ENCODE measurements at places on chromosomes 5 and 9. TPM values are rescaled to one million over a fixed set of nuclear protein-coding genes. Genes with fewer than 3 reads are reported as not detected.

- no peaks in the 10 kb centered on the region for H3K36me3 ChIP-seq
- H3K4me3 ChIP-seq = no peak overlapping the region
- H3K27me3 ChIP-seq = no peaks in the 10 kb centered on the region
- no peak overlapping the region for H3K27ac ChIP-seq
Observed at GRCh38 chr9:92601451-92601850, 65.7 kb upstream of the ECM2 start.

DNA sequence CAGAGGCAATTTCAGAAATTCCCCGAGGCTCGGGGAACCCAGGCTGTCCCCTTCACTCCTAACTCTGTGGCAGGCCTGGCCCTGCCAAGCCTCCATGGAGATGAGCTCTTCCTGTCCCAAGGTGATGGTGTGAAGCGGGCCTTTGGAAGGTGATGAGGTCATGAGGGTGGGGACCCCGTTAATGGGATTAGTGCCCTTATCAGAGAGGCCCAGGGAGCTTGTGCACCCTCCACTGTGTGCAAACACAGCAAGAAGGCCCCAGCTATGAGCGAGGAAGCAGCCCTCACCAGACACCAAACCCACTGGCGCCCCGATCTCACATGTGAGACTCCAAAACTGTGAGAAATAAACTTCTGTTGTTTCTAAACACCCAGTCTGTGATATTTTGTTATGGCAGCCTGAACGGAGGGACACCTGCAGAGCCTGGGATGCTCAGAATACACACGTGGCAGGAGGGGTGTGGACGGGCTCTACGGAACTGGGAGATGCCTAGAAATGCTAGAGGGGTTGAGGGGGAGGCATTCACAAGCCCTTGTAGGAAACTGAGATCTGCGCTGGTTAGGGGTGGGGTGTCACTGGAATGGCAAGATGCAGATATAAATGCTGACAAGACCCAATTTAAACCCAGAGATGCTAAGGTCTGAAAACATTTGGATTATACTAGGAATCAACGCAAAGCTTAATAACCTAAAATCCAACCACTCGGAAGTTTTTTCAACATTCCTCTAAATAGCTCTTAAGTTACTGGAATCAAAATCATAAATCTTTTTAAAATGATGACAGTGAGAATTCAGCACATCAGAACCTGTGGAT lies 46.9 kb downstream of the ADAMTS2 start:
- no peaks in the 10 kb centered on the region for H3K4me1 ChIP-seq
- H3K36me3 ChIP-seq = no peaks in the 10 kb centered on the region
- no peaks in the 10 kb centered on the region for H3K27me3 ChIP-seq
- DNase-seq = no peak

The ANKHD1 gene
- 150 TPM for total RNA-seq

The GRXCR2 gene
- not detected for total RNA-seq

- no peaks in the 10 kb centered on the region for H3K36me3 ChIP-seq
- no peaks in the 10 kb centered on the region for H3K27me3 ChIP-seq
- no peaks in the 10 kb centered on the region for H3K4me1 ChIP-seq
Observed at GRCh38 chr9:113675475-113675941, 200.6 kb upstream of the ZNF618 start.

DNA sequence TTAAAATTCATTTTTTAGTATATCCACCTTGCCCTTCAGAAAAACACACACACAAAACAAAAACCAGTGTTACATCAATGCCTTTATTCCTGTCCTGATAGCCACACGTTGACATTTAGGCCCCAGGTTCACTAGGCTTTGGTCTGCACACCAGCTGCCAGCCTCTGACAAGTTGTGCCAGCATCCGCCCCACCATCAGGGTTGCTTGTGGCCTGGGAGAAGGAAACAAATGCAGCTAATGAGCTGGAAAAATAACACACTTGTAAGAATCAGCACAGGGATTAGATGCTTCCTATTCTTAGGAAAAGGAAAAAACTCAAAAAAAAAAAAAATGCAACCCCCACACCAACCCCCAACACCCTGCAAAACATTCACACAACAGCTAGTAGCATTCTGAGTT lies 404.0 kb upstream of the GRIA1 start:
- H3K36me3 ChIP-seq = no peaks in the 10 kb centered on the region
- no peaks in the 10 kb centered on the region for H3K4me1 ChIP-seq
- no peak overlapping the region for H3K27ac ChIP-seq
- H3K27me3 ChIP-seq = no peaks in the 10 kb centered on the region
- no peak for DNase-seq
- H3K4me3 ChIP-seq = no peak overlapping the region

Measured in thyroid gland (tissue), 4 donors.